Stimulated activated naive CD4-positive, alpha-beta T cell (primary cell): ENCODE measurements at places on chromosomes 7 and 10.

GRCh38 chr10:69086001-69086509 lies 1.8 kb upstream of the SRGN start:
- no peak for DNase-seq

DNA sequence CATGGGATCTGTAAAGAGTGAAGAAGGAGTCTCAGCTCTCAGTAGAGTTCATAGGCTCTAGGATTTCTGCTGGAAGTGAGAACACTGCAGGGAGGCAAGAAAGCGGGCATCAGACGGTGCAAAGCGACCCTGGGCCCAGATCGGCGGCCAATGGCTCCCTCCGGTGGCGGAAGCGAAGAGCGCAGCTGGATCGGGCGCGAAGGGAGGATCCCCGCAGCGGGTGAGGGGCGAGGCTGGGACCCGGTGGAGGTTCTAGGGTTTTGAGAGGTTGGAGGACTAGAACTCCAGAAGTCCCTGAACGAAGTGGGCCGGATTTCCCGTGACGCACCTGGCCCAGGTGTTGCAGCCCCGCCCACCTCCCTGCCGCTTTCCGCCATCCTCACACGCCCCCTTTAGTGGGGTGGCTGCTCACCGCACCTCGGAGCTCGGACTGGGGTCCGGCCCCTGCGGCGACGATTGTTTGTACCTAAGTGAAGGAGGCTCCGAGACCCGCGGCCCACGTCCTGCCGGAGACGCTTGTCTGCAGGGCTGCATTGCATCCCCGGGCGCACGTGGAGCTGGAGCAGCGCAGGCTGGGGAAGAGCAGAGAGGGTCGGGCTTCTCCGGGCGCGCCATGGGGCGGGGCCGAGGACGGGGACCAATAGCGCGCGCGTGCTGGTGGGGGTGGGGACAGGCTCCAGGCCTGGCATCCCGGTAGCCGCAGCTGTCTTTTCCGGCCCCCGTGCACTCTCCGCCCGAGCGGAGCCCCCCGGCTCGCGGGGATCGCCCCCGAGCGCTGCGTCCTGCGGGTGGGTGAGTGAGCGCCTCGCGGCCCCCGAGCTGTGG lies at the start of gene SLC12A9:
Gene SLC12A9, plus strand, starts transcription at position 666 of the 825 bp plus-strand sequence. CDS start 1,485 bp downstream, outside the sequence.
- peak; percentile 93 for DNase-seq

DNA sequence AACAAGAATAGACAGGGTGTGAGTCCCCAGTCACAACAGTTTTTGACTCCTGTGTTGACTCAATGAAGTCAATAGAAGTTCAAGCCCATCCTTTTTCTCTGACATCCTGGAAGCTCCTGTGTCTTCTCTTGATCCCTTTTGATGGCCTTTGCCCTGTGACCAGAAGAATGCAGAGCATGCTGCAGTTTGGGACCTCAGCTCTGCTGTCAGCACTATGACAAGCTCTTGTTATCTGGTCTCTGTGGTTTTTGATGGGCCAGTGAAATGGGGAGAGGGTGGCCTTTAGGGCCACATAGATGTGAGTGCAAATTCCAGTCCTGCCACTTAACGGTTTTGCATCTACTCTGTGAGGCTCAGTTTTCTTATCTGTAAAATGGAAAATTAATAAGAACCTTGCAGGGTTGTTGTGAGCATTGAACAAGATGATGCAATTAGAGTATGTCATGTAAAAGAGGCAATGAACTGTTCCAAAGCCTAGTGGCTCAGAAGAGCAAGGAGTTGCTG lies 102.4 kb upstream of the IKZF1 start:
- DNase-seq: no peak

DNA sequence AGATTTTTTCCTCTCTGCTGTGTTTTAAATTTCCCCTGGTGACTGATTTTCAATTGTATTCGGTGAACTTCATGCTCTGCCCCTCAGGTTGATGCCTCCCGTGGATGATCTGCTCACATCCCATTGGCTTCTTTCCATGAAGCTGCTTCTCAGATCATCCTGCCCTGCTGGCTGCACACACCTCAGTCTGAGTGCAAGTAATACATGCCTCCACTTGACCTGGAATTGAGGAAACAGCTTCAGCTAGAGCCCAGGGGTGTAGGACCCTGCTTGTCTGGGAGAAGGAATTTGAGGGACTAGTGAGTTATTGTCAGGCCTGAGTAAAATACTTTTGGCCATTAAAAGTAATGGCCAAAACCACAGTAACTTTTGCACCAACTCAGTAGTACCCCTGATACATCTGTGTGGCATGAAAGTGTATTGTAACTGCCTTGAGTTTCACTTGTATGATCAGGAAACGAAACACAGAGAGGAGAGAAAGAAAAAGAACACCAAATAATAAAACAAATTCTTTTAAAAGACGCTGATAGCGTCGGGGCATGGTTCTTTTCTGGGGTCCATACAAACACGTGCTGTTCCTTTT lies 49.4 kb downstream of the SPAM1 start:
- DNase-seq: no peak

DNA sequence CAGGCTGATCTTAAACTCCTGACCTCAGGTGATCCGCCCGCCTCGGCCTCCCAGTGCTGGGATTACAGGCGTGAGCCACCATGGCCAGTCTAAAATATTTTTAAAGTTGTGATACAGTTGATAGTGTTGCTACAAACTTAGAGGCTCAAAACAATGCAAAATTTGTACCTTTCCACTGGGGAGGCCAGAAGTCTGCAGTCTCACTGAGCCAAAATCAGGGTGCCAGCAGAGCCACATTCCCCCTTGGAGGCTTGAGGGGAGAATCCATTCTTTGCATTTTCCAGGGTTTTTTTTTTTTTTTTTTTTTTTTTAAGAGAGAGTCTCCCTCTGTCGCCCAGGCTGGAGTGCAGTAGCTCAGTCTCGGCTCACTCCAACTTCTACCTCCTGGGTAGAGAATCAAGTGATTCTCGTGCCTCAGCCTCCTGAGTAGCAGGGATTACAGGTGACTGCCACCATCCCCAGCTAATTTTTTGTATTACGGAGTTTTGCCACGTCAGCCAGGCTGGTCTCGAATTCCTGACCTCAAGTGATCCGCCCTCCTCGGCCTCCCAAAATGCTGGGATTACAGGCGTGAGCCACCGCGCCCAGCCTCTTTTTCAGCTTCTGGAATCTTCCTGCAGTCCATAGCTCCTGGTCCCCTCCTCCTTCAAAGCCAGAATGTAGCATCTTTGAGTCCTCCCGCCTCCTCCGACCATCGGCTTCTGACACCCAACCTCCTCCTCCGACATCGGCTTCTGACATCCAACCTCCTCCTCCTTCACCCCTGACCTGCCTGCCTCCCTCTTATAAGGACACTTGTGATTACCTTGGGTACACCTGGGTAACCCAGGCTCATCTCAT lies 37.2 kb downstream of the KLRG2 start:
- DNase-seq: no peak

- DNase-seq: no peak
Measured at GRCh38 chr7:28201131-28201530, 20.5 kb upstream of the JAZF1 start.

- DNase-seq: no peak
Measured at GRCh38 chr7:156819733-156820295, 73.2 kb downstream of the LMBR1 start.

DNA sequence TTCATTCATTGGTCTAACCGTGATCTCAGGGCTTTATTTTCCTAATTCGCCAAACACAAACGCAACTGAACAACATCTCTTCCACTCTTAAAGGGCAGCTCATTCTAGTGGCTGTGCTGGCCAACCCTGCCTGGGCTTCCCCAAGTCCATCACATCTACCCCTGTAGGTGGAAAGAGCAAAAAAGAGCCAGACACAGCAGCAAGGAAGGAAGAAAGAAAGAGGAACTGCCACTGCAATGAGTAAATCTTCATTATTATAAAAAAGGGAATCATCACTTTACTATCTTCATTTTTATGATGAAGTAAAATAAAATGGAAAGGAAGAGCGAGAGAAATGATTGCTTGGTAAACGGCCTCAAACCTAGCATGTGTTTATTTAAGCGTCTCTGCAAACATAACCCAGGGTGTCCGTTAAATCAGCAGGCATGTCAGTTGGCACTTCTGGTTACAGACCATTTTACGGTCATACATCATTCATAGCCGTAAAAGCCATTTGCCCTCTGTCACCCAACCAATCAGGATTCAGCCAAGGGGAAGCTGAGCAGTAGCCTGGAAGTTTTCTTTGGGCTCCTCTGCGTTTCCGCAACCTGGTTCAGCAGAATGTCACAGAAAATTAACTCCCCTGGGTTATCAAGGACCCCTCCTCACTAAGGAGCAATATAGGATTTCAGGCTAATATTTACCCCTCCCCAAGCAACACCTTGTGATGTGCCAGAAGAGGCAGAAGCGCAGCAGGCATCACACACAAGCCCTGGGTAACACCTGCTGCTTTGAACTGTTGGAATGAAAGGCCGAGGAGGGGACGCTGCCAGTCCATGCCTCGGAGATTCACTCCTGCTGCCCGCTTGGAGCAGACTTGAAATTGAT lies 234.0 kb downstream of the SNX10 start:
- no peak for DNase-seq

GRCh38 chr7:27112955-27113949 lies 10.8 kb upstream of the HOXA2 start:
- no peak for DNase-seq

- no peak for DNase-seq
Measured at GRCh38 chr10:4120096-4120853, 335.3 kb upstream of the KLF6 start.

DNA sequence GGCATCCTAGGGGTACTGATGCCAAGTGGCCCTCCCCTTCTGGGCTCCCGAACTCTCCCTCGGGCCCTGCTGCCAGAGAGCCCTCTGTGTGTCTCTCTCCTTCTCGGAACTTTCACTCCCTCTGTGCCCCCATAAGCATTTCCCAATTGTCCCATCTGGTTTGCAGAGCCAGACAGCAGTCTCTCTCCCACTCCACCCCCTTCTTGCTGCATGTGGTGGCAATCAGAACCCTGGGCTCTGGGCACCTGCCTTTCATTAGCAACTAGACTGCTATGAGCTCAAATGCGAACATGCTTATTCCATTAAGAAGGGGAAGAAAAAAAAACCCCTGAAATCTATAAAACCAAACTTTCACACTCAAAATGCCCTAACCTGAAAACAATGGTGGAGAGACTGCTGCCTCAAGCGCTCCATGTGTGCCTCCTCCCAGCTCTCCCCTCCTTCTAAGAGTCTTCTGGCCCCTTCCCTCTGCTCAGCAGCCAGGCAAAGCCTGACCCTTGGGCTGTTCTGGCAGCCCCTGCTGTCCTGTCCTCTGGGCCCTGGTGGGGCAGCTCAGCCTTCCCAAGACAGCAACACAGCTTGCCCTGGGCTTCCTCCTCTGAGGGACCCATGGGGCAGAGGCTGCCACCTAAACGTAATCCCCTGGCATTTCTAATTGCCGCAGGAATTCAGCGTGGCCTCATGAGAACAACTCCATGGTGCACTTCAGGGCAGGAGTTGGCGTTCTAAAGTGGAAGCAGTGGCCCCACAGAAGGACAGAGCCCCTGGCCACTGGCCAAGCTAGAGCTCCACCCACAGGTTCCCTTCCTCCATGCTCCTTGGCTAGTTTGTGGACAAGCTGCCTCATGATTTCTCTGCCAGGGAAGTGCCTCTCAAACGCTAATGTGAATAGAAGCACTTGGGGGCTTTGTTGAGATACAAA lies 415.4 kb downstream of the PLXNA4 start:
- DNase-seq: no peak

DNA sequence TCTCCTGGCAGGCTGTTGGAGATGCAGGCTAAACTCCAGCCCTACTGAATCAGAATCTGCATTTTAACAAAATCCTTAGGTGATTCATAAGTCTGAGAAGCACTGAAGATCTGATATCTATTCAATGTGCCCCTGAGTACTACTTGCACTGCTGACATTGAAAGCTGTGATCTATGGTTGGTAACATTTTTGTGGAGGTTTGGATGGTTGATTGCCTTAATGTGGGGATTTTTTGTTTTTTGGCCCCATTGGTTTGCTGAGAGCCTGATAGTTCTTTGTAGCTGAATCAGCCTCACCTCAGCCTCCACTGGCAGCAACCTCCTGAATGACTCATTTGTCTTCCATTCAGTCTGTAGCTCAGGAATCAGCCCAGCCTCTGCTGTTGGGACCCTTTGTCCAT lies 14.7 kb upstream of the LRRN3 start:
- DNase-seq: no peak

- no peak for DNase-seq
Measured at GRCh38 chr7:4748231-4748681, 27.2 kb upstream of the AP5Z1 start.

DNA sequence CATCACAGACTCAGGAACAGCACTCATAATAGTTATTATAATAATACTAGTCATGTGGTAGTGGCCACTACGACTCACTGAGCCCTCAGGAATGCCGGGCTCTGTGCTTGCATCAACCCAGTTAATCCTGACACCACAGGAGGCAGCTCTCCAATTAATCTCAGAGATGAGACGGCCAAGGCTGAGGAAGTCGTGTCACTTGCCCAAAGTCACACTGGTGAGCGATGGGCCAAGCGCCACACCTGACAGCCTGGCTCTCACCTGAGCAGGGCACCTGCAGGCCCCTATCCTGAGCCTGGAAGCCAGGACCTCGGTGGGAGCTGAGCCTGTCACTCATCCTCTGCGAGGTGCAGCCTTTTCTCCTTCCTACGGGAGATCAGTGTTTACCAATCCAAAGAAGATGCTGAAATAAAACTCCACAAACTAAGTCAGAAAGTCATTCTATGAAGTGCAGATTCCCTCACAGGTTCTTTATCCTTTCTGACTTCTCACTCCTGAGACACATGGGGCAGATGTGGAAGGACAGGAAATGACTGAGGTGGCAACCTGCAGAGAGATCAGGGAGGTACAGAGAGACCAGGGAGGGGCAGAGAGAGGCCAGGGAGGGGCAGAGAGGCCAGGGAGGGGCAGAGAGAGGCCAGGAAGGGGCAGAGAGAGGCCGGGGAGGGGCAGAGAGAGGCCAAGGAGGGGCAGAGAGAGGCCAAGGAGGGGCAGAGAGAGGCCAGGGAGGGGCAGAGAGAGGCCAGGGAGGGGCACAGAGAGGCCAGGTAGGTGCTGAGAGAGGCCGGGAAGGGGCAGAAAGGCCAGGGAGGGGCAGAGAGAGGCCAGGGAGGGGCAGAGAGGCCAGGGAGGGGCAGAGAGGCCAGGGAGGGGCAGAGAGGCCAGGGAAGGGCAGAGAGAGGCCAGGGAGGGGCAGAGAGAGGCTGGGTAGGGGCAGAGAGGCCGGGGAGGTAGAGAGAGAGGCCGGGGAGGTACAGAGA lies 38.5 kb downstream of the VIPR2 start:
- no peak for DNase-seq

DNA sequence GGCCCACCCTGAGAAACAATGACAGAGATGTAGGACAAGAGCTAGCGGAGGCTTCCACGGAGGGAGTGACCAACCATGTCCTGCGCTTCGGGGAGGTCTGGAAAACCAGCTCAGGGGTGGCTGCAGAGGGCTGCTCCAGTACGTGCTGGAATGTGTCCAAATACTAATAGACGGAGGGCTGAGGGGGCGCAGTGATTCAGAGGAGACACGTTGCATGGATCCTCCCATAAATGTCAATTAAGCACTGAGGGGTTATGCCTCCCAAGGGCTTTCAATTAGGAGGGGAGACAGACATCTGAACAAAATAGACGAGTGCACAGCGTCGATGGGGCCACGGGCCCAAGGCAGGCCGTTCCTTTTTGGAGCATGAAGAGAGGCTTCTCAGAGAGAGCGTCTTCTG lies 51.0 kb upstream of the NPS start:
- DNase-seq: no peak

GRCh38 chr7:121544726-121545125 lies 148.6 kb upstream of the FAM3C start:
- no peak for DNase-seq

GRCh38 chr7:44724276-44724675 lies 24.4 kb upstream of the ZMIZ2 start:
- DNase-seq: no peak
